Fibroblast of villous mesenchyme (primary cell): ENCODE measurements at places on chromosomes 5 and 9. TPM values are rescaled to one million over a fixed set of nuclear protein-coding genes. Genes with fewer than 3 reads are reported as not detected.

The SLC36A3 gene
- not detected in 2 replicates for total RNA-seq

DNA sequence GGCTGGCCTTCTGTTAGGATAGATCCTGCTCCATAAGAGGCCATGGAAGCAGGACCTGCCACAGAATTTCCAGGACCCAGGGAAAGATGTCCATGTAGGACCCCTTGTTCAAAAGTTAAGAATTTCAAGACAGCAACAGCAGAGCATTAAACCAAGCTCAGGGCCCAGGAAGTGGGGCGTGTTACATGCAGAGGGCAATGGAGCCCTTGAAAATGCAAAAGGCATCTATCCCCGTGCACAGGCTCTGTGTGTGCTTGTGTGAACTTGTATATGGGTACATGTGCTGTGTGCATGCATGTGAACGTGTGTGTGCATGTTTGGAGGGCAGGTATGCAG, 14.4 kb upstream of the NKD2 start:
- DNase-seq = no peak

- no peak for DNase-seq
Measured at GRCh38 chr5:21663082-21663481, 1190.1 kb downstream of the CDH12 start.

DNA sequence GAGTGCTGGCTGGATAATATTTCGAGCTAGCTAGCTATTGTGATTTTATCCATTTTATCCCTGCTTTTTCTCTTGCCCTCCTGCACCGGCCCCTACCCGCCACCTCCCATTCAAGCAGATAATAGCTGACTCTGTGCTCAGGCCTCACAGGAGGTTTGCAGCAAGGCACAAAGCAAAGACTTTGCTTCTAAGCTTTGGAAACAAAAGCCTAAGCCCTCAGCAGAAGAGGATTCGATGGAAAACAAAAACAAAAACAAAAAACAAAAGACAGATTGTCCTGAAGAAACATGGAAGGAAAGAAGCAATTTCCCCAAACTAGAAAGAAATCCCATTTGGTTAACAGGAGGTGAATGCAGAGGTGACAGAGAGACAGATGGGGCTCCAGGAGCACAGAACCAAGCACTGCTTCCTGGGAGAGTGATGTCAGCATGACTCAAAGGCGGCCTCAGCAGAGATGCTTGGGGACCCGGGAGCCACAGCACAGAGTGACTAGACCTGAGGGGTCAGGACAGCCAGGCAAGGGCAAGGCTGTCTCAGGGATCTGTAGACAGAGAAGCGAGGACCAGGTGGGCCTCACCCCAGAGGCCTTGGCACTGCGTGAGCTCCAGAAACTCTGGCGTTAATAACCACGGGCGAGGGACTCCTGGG, 28.4 kb downstream of the MTX3 start:
- no peak for DNase-seq

DNA sequence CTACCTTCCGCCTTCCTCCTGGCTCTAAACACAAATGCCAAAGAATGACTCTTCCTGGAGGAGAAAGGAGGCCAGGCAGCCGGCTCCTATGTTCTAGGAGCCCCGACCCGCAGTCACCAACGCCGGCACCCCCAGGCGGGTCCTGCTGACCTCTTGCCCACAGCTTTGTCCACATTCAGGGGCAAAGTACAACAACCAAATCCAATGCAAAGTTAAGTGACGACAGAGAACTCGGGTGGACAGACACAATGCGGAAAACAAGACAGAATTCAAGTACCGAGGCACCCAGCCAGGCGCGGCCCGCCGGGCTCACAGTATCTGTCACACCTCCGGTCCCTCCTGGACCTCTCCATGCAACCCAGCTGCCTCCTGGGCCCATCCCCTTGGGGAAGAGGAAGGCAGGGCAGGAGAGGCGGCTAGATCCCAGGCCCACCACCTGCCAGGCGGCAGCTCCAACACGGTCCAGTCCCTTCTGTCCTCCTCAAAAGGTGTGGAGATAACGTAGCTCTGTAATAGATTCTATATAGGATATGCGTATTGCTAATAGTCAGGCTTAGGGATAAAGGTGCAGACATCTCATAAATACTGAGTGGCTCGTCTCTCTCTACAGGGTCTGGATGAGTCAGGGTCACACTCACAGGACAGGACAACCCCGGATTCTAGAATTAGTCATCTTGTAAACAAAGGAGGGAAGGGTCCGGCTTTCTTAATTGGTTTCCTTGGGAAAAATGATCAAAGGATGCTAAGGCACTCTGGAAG, 46.9 kb upstream of the UBAC1 start:
- DNase-seq = peak; percentile 86
